ENCODE measurements at places on chromosomes 4 and X. TPM values are rescaled to one million over a fixed set of nuclear protein-coding genes. Genes with fewer than 3 reads are reported as not detected.

DNA sequence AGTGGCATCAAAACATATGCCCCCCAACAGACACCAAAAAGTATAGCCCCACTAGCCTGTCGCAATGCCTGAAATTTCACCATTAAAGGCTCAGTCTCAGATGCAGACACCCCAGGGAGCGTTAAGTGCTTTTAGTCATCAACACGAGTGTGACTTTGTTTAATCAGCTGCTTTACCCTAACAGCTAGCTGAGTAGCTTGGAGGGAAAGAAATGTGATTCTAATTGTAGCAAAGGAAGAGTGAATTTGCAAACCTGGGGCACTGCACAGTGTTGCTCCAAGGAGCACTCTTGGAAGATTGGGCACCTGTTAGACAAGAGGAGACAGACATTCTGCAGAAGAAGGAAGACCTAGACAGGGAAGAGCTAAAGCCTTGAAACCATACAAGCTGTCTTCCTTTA lies 145.1 kb downstream of the BEND2 start:
- DNase-seq = no peak

FAM149A gene
- total RNA-seq = 0.64 TPM

MAGEA2 gene
- not detected for total RNA-seq

GRCh38 chrX:45712067-45712466 lies 511.4 kb upstream of the DIPK2B start:
- DNase-seq = peak; percentile 74

GRCh38 chr4:166197166-166197565 lies 324.1 kb downstream of the TLL1 start:
- no peak for DNase-seq

STARD8 gene
- total RNA-seq = 0.97 TPM

DNA sequence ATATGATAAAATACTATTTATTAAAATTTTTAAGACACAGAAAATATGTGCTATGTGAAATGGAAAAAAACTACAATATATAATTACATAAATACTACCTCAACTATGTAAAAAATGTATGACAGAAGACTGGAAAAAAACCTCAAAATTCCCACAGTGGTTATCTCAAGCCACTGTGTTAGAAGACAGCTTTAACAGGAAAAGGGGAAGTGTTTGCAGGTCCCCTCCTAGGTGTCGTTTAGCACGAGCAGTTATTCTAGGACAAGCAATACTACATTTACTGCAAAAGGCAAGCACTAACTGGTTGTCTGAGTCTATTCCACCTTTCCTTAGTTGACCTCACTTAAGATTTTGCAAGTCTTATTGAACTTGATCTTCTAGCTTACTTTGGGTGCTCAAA lies 44.9 kb upstream of the PHF8 start:
- DNase-seq = no peak

DNA sequence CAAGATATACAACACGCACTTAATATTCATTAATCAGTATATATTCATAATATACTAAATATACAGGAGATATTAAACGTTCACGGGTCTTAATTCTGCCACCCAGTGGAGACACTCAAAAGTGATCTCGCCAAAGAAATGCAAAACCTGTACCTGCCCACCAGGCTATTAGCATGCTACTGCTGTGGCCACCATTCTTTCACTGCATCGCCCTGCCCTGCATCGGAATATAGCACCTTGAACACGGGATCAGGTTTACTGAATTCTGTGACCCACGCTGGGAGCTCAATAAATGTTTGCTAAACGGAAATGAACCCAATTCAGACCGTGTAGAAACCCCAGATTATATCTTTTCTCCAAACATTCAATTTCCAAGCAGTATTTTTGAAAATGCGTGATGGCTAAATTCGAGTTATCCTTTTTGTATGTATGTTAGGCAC lies 840 bp upstream of the CLCN3 start:
- DNase-seq = peak; percentile 55

DNA sequence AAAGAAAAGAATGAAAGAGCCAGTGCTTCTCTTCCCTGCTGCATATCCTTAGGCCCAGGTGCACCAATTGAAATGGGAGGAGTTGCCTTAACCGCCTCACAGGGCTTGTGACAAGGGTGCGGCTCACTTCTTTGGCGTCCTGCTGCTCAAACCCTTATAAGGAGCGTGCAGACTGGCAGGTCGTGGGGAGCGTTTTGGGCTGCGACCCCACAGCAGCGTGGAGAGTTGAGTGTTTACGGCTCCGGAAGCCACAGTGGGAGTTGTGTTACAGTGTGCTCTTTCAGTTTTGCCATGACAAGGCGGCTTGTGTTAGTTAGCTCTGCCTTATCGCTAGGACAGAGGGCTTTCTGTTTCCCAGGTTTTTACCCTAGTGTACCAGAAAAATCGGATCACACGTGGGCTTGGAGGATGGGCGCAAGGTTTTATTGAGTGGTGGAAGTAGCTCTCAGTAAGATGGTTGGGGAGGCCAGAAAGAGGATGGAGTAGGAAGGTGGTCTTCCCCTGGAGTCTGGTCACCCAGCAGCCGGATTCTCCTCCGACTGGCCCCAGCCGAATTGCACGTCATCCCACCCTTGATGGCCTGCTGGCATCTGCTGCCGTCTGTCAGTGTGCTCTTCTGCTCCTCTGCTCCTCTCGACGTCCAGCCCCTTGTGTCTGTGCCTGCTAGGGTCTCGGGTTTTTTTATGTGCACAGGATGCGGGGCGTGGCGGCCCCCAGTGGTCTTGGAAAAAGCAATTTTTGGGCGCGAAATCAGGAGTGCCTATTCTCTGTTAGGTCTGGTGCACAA lies 718.9 kb downstream of the ARAP2 start:
- no peak for DNase-seq

- no peak for DNase-seq
Measured at GRCh38 chrX:106726485-106727437, at the start of gene RNF128. Gene RNF128, plus strand, starts transcription at chrX:106726701. Its CDS starts 213 bp downstream, at chrX:106726914.

DNA sequence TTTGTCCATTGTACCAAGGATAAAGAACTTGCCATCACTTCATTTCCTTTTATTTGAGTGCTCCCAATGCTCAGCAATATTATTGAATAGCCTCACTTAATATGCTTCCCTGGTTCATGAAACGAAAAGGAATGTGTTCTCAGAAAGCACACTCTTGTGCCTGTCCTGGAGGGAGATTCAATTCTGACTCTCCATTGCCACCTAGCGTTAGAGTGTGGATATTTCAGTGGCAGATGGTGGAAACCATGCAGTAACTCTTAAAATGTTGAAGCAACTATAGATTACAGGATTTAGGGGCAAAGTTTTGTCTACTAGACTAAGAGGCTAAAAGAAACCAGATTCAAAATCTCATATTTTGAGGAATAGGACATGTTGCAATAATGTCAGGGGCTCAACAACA lies 36.0 kb downstream of the GAB3 start:
- DNase-seq = peak; percentile 54

GRCh38 chr4:14064984-14065383 lies 437.5 kb upstream of the BOD1L1 start:
- DNase-seq = no peak

- peak; percentile 40 for DNase-seq
Measured at GRCh38 chrX:78650906-78651437, 8.2 kb downstream of the RTL3 start.

XK gene
- 0.86 TPM for total RNA-seq

DNA sequence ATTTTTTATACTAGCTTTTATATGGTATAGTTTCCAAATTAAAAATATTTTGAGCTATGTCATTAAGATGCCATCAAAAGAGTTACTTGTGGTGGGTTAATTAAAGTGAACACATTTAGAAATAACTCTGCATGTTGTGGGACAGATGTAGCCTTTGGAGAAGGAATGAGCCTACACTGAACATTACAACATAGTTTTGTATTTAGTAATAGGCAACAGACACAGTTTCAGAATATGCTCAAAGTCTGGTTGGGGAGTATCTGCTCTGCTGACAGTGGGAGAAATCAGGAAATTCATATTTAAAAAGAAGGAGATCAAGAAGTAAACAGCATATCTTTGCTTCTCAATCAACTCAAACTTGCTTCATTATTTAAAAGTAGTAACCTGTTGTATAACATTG lies 23.7 kb downstream of the EMCN start:
- DNase-seq = peak; percentile 52

- DNase-seq = peak; percentile 65
Measured at GRCh38 chrX:22800360-22800759, 199.4 kb upstream of the DDX53 start.

GRCh38 chrX:24371391-24371972 lies 11.0 kb downstream of the SUPT20HL1 start:
- peak; percentile 56 for DNase-seq

GRCh38 chrX:72094894-72095293 lies 36.8 kb downstream of the RTL5 start:
- peak; percentile 18 for DNase-seq

- DNase-seq = no peak
Measured at GRCh38 chrX:43493756-43494155, 162.3 kb upstream of the MAOA start.

- DNase-seq = peak; percentile 69
Measured at GRCh38 chrX:17590892-17591740, 146.2 kb upstream of the SCML1 start.

DNA sequence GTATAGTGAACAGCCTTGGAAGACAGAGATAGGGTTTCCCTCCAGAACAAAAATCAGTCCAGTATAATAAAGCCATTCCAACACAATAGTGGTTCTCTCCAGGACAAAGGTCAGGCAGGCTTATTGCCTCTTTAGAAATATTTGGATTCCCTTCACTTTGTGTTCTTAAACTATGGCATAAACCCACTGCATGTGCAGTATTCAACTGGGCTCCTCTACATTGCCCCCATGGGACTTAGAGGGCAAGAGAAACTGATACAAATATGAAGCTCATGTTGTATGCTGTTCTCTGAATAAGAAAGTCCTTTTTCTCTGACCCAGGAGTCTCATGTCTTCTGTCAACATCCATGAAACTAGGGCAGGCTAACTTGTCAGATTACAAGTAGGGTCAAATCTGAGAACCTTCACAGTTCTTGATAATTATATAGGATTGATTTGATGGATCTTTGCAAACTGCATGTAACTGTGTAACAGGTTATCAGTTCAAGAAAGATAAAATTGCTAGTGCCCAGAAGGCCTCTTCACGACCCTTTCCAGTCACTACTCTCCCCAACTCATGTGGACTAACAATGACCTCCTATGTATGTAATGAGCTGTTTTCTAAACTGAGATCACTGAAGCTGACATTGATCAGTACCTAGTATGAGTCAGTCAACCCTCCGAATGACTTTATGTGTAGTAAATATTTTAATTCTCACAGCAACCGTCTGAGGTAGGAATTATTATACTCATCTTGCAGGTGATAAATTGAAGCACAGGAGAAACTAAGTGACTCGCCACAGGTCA lies 31.9 kb upstream of the FAM9C start:
- no peak for DNase-seq

TLR2 gene
- total RNA-seq = 0.32 TPM

DNA sequence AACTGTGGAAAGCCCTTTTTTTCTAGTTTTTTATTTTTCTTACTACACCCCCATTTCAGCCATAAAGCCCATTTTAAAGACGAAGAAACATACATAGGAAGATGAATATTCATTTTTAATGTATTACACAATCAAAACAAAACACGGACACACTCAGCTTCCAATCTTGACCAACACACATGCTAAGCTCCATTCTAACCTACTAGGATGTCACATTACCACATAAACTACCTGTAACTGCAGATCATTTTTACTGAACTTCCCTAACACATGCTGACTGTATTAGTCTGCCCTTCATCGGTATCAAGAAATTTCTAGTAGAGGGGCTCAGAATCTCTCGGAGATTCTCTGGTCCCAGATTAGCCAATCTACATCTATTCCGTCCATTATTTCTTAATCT lies 1.8 kb downstream of the CCNI start:
- peak; percentile 34 for DNase-seq

SMIM43 gene
- 0.43 TPM for total RNA-seq

- no peak for DNase-seq
Measured at GRCh38 chrX:19630228-19630627, 114.9 kb upstream of the MAP3K15 start.

DNA sequence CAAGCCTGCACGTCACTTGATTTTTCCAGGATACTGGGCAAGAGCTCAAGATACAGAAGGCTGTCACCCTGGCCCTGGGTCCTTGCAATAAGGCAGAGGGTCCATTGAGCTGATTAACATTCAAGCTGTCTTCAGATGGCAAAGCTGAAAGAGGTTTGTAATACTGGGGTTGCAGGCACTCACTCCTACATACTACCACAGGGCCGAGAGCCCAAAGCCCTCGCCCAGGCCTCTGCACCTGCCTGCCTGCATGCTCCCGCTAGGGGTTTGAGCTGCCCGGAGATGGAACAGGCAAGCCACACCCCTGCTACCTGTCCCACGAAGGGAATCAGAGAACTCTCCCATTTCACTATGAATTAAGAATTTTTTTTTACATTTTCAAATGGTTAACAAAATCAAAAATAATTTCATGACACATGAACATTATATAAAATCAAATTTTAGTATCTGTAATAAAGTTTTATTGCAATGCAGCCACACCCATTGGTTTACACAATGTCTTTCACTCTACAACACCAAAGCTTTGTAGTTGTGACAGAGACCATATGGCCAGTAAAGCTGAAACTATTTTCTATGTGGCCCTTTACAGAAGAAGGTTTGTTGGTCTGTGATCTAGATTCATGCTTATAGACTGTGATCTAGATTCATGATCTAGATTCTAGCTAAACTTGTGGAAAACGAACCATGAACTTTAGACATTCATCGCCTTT lies 530.4 kb upstream of the IGFBP7 start:
- no peak for DNase-seq

DNA sequence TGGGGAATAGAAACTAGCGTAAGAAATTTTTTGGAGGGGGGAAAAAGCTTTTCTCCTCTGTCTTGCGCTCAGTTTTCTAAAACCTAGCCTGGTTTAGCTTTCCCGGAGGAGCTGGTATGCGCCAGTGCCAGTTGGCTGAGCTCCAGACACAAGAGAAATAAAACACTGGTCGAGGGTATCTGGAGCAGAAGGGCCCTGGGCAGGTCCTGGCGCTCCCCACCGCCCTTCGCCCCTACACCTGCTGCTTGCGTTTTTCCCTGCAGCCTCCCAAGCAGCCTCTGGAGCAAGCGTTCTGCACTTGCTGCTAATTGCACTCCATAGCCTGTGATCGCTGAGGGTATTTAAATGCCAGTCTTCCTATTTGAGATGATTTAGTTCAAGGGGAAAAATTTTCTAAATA lies 816 bp downstream of the EREG start:
- peak; percentile 6 for DNase-seq

TBC1D9 gene
- 31.5 TPM for total RNA-seq

DNA sequence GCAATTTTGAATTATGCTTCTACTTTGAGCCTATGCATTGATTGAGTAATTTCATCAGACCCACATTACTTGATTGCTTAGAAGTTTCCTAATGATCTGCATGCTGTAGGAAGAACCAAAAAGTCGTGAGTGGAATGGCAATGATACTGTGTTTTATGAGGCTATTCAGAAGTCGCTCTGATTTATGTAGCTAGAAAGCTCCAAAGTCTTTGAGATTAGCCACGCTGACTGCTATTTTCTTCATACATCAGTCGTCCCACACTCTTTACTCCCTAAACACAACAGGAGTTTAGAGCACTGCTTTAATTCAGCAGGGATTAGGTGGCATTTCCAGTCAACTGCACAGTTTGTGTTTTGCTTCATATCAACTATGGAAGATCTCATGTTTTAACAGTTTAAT lies 4.1 kb downstream of the GRID2 start:
- DNase-seq = no peak

- no peak for DNase-seq
Measured at GRCh38 chr4:5260121-5260520, 208.8 kb downstream of the STK32B start.

Data from fibroblast of villous mesenchyme (primary cell).